ENCODE measurements at places on chromosomes 1 and 21. TPM values are rescaled to one million over a fixed set of nuclear protein-coding genes. Genes with fewer than 3 reads are reported as not detected.

The CFAP107 gene
- total RNA-seq: not detected

The PCNT gene
- total RNA-seq: 32.5 TPM

DNA sequence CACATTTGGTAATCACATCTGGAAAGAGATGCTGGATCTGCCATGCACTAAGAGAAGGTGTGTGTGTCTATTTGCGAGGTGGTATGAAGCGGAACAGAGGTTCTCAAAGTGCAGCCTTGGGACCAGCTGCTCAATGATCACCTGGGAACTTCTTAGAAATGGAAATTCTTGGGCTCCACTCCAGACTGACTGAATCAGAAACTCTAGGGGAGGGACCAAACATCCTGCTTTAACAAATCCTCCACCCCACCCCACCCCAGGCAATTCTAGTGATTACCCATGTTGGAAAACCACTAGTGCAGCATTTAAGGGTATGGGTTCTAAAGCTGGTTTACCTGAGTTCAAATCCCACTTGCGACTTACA lies 143.9 kb upstream of the JUN start:
- no peak for DNase-seq

DNA sequence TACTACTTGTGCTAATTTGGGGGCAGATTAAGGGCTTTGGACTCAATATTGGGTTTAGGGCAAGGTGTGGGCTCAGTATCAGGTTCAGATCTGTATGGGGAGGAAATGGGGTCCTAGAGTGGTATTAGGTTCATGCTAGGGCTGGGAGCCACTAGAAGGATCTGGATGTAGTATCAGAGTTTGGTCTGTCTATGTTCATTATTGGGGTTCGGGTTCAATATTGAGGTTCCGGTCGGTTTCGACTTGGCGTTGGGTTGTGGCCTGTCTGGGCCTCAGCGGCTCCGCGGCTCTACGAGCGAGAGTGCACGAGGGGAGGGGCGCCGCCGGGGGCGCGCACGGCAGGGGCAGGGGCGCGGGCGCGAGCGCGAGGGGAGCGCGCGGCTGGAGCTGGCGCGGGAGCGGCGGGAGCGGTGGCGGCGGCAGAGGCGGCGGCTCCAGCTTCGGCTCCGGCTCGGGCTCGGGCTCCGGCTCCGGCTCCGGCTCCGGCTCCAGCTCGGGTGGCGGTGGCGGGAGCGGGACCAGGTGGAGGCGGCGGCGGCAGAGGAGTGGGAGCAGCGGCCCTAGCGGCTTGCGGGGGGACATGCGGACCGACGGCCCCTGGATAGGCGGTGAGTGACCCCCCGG lies at the start of gene PTPRF:
PTPRF (plus strand) TSS at position 401 of the 624 bp plus-strand sequence. CDS start 14,193 bp downstream, outside the sequence.
- DNase-seq: peak; percentile 75

DNA sequence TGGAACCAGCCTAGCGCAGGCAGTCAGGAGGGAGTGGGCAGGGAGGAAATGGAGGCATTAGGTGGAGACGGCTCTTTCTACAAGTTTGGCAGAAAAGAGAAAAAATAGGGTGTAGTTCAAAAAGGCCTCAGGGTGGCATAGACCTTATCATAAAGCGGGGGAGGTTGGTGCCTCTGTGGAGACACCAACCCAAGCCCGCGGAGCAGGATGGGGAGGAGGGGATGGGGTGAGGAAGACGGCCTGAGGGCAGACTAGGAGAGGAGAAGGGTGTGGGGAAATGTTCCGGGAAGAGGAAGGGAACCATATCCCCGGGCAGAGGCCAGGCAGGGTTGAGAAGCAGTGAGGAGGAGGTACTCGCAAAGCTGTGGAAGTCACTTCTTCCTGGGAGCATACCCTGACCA lies 17.4 kb upstream of the SHE start:
- no peak for DNase-seq

DNA sequence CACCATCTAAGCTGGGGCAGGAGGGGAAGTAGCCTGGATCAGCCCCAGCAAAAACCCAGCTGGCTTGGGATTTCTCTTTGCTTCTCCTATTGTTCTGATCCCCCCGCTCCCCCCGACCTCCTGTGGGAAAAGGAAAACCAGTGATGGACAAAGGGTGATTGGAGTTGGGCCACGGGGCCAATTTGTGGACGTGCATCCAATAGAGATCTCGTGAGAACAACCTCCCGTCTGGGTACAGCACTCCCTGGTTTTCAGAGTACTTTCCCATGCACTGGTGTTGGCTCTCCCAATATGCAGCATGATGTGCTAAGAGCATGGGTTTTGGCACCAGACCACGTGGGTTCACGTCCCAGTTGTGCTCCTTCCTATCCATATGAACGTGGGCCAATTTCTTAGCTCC lies 9.0 kb downstream of the BLACAT1 start:
- DNase-seq: no peak

GRCh38 chr1:245409341-245410195 lies 254.8 kb downstream of the KIF26B start:
- no peak for DNase-seq

DNA sequence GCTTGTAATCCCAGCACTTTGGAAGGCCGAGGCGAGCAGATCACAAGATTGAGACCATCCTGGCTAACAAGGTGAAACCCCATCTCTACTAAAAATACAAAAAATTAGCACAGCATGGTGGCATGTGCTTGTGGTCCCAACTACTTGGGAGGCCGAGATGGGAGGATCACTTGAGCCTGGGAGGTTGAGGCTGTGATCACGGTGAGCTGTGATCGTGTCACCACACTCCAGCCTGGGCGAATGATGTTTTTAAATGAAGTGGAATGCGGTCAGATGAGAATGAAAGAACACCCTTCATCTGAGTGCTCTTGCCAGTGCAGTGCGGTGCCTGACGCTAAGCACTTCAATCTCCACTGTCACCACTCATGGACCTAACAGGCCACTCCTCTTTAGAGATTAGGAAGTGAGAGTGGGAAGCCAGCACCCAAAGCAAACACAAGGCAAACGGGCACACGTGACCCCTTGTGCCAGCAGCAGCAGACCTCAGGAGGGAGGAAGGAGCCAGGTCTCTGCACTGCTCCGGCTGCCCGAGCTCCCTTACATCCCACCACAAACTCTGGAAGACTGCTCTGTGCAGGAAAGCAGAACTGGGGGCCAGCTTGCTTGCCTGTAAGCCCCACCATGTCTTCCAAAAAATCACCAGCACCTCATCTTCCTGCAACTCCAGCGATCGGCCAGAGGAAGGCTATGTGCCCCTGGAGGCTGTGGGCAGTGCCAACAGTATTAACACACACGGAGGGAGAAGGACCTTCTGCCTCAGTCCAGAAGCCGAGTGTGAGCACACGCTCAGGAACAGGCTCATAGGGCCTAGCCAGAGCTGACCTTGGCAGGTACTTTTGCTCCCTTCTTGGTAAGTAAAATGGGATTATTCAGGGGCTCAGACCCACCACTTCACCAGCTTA lies 9.7 kb downstream of the CTNNBIP1 start:
- peak; percentile 76 for DNase-seq

DNA sequence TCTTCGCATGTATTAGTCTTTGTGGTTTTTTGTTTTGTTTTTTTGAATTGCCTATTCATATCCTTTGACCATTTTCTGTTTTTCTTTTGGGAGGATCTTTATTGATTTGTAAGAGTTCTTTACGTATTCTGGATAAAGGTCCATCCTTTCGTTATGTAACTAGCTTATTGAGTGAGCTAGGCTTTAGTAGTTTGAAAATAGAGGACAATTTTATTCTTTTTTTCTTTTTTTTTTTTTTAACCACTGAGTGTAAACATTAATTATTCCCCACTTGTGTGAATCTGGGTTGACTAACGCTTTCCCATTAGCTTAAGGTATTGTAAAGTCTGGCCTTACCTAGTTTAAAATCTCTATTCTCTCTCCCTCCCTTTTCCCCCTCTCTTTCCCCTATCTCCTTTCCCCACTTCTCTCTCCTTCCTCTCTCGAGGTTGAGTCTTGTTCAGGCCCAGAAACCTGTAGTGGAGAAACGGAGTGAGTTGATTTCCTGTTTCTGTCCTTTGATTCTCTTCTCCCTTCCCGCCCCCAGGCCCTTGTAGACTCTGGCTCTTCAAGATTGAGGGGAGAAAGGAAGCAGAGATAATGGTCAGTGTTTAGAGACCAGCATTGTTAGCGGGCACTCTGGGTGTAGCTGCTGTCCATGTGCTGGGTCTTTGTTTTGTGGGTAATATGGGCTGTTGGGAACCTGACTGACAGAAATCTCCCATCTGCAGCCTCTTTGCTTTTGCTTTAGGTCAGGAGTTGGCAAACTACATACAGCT lies 1.5 kb downstream of the MORC3 start:
- no peak for DNase-seq

GRCh38 chr1:112537456-112537855 lies 28.7 kb downstream of the WNT2B start:
- DNase-seq: no peak

DNA sequence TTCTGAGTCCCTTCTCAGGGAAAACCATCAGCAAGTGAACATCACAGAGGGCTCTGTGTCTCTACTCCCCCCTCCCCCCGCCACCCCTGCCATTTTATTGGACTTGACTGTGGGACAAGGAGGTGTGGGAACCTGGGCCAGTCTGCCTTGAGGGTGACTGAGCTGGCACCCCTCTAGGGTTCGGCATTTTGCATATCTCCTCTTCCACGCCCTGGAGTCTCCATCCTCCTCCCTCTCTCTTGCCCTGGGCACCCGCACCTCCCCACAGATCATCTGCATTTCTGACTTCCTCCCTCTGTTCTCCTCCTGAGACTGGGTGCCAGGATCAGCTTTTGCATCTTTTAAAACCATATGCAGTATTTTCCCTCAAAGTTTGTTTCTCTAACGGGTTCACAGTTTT lies 107.1 kb upstream of the ERRFI1 start:
- no peak for DNase-seq

GRCh38 chr1:235500971-235501540 lies 3.2 kb downstream of the B3GALNT2 start:
- DNase-seq: no peak
